Naive thymus-derived CD8-positive, alpha-beta T cell (primary cell): ENCODE measurements at places on chromosomes 16 and 17. TPM values are rescaled to one million over a fixed set of nuclear protein-coding genes. Genes with fewer than 3 reads are reported as not detected.

The VPS35L gene
- 47.8 TPM for total RNA-seq

GRCh38 chr16:75112734-75113491, 3.7 kb downstream of the LDHD start:
- peaks cover 16% of the 10 kb centered on the region for H3K27me3 ChIP-seq
- H3K27ac ChIP-seq = no peak overlapping the region
- no peak for DNase-seq
- no peaks in the 10 kb centered on the region for H3K36me3 ChIP-seq
- peaks cover 34% of the 10 kb centered on the region for H3K4me1 ChIP-seq
- H3K4me3 ChIP-seq = no peak overlapping the region

DNA sequence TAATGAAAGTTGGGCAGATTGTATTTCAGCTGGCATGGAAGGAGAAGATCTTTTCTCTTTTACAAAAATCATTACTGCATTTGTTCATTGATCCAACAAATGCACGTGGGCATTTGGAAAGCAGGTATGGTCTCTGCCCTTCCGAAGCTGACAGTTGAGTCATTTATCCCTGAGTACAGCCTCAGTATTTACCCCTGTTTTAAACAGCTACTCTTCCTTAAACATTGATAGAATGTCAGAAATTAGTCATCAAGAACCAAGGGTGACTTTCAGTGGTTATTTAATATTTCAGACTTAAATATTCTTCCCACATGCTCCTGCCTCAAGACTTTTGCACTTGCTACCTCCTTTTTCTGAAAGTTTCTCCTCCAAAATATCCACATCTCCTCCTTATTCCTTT, 226.7 kb upstream of the HSBP1 start:
- no peaks in the 10 kb centered on the region for H3K36me3 ChIP-seq
- H3K27ac ChIP-seq = no peak overlapping the region
- no peak overlapping the region for H3K4me3 ChIP-seq
- no peaks in the 10 kb centered on the region for H3K4me1 ChIP-seq
- peaks cover 4% of the 10 kb centered on the region for H3K27me3 ChIP-seq

DNA sequence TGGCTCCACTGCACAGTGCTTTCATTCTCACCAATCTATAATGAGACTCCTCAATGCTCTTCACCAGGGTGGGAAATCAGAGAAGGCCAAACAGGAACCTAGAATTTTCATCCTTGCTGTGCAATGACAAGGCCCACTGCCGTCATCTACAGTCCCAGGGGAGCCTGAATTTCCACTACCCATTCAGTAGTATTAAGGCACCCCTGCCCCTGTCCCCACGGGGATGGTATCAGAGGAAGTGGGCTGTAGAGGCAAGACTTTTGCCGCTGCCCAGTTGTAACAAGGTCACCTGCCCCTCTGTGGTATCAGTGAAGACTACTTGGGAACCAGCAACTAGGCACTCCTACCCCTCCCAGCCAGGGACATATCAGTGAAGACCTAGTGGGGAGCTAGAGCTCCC, 104.5 kb downstream of the C16orf78 start:
- H3K36me3 ChIP-seq = no peaks in the 10 kb centered on the region
- no peak overlapping the region for H3K27ac ChIP-seq
- H3K4me3 ChIP-seq = no peak overlapping the region
- peaks cover 4% of the 10 kb centered on the region for H3K27me3 ChIP-seq

DNA sequence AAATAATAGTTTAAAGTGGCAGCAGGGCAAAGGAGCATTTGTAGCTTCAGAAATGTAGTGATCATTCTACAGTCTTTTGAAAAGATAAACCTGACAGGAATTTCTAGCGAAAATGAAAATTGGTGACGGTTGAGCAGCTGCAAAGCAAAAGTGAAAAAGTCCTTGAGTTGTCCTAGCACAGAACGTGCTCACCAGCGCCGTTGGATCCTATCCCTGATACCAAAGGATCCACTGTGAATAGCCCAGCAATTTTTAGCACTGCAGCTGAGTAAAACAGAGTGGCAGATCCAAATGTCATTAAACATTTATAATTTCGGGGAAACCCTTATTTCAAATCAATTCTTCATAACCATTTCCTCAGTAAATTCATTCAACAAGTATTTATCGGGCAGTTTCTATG, 453.8 kb upstream of the HSBP1 start:
- H3K4me1 ChIP-seq = no peaks in the 10 kb centered on the region
- no peak overlapping the region for H3K27ac ChIP-seq
- H3K27me3 ChIP-seq = peaks cover 9% of the 10 kb centered on the region
- DNase-seq = no peak
